Pons (tissue), 1 donor: ENCODE measurements at places on chromosomes 3 and 15.

GRCh38 chr15:80594091-80594889, 100.8 kb upstream of the ABHD17C start:
- DNase-seq, result no peak

DNA sequence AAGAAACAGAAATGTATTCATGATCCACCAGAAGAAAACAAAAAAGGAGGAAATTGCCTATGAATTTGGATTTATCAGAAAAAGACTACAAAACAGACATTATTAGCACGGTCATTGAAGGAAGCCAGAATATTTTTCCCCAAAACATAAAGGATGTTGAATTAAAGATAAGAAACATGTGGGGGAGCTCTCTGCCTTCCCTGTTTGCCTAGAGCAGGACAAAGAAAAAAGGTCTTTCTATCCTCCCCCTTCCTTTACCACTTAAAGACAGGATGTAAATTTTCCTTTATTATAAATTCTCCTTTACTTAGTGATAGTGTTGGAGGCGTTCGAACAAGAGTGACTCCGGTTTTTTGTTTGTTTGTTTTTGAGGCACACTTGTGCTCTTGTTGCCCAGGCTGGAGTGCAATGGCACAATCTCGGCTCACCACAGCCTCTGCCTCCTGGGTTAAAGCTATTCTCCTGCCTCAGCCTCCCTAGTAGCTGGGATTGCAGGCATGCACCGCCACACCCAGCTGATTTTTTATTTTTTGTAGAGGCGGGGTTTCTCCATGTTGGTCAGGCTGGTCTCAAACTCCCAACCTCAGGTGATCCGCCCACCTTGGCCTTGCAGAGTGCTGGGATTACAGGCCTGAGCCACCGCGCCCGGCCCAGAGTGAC, 14.9 kb upstream of the RPN1 start:
- DNase-seq, result no peak

DNA sequence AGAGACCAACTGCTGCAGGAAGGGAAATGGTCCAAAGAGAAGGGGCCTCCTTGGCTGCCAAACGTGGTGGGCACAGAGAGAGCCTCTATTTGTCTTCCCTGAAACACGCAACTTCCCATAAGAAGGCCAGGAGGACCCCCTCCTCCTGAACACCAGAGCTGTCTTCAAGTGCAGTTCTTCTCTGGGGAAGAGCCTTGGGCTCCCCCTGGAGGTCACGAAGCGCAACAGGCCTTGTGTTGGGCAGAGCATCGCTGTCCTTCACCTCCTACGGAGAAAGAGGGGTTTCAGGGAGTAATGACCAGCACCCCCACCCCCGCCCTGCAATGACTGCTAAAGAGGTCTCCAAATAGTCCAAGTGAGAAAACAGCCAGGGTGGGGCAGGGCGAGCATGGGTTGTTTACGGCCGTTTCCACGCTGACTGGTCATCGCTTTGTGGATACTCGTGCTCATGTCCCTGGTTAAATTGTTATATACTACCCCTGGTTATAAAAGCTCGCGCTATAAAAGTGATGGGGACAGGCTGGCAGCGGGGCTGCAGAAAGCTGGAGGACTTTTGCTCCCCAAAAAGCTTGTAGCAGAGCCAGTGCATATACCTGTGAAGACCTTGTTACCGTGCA, 397.5 kb upstream of the ATP10A start:
- peak; percentile 18 for DNase-seq

DNA sequence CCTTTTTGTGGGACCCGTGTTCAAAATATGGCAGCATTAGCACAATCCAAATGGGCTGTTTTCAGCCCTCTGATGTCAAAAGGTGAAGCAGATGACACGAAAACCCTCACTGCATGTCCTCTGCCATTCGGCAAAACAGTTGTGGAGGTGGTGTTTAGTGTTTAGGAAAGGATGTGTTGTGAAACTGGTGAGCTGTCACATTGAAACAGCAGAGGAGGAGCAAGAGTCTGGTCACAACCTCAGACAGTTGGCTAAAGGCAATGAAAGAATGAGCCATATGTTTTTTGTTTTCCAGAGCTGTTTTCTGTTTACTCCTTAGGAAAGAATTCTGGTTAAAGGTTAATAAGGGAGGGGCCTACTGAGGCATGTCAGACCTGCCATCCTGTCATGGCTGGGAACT, 140.7 kb downstream of the VPS8 start:
- no peak for DNase-seq

DNA sequence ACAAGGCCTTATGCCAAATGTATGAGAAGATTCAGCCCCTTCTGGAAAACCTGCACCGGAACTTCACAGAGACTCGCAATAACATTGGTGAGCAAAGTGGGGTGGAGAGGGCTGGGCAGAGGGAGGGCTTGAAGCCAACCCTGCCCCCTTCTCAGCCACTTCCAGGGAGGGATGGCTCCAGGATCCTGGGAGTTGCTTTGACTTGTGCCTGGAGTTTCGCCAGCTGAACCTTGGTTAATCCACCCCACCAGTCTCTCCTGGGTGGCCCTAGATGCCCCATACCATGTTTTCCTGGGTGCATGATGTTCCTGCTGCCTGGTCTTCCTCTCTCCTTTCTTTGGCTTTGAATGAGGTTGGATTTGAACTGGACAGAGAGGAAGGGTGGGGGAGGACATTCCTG, 10.8 kb downstream of the TBC1D21 start:
- DNase-seq, result no peak

- DNase-seq, result no peak
These were observed 90.5 kb downstream of the IGF1R start for GRCh38 chr15:98738689-98739401.

DNA sequence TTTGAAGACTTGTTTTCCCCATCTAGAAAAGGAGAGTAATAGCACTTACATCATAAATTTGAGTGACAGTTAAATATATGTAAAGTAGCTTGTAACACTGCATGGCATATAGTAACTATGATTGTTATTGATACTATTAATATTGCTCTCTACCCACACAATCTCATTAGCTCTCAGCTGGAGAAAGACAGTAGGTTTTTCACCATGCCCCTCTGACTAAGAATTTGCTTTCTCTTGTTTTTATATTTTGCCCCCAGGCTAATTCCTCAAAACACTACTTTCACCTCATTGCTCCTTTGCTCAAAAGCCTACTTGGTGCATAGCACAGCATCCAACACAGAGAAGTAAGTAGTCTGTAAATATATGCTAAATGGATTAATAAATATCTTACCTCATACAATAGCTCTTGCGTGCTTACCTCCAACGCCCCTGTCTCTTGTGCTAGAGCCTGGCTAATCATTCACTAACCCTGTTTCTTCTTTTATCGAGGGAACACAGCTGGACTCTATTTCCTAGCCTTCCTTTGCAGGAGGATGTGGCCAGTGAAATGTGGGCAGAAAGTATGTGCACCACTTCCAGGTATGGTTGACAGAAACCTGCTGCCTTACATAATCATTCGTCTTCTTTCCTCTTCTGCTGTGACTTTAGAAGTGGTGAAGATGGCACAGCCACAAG, 190.0 kb downstream of the PLCH1 start:
- no peak for DNase-seq

DNA sequence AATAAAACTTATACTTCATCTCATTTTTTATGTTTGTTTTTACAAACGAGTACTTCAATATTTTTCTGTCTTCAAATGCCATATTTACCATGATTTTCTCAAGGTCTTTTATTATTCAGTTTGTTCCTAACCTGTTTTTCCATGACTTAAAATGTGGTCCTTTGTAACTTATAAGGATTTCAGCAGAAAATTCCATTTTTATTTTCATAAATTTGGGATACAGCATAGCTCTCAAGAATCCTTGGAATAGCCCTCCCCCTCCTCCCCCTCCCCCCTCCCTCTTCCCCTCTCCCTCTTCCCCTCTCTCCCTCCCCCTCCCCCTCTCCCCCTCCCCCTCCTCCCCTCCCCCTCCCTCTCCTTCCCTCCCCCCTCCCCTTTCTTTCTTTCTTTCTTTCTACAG, 14.9 kb upstream of the STX19 start:
- no peak for DNase-seq

- no peak for DNase-seq
These were observed 32.5 kb upstream of the DCLK3 start for GRCh38 chr3:36796881-36797280.

DNA sequence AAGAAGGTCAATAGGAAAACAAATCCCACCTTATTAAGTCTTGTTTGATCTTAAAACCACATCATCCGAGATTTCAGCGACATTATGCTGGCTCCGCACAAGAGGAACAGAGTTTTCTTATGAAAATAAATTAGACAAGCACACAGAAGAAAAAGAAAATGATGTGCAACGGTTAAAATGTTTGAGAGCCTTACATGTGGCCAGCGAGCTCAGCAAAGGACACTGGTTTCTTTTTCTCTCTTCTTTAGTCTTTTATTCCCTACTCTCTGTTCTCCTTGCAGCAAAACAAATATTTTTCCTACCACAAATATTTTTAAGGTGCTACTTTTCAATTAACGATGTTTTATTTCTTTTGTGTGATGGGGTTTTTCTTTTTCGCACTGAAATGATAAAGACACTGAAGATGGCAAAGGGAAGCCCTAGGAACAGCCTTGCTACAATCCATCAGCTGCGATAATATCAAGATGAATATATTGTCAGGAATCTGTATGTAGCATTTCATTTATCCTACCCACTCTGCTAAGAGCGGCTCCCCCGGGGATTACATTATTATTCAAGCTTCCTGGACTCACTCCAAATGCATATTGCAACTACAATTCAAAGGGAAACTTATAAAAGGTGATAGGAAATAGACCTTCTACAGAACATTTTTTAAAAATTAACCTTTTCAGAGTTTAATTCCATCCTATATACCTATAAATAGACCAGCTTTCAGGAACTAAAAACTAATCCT, 72.9 kb downstream of the ANXA2 start:
- DNase-seq, result no peak

GRCh38 chr3:188097791-188098190, 56.2 kb upstream of the LPP start:
- DNase-seq, result peak; percentile 85

GRCh38 chr3:112032098-112032731, 2.3 kb upstream of the TMPRSS7 start:
- DNase-seq, result no peak

DNA sequence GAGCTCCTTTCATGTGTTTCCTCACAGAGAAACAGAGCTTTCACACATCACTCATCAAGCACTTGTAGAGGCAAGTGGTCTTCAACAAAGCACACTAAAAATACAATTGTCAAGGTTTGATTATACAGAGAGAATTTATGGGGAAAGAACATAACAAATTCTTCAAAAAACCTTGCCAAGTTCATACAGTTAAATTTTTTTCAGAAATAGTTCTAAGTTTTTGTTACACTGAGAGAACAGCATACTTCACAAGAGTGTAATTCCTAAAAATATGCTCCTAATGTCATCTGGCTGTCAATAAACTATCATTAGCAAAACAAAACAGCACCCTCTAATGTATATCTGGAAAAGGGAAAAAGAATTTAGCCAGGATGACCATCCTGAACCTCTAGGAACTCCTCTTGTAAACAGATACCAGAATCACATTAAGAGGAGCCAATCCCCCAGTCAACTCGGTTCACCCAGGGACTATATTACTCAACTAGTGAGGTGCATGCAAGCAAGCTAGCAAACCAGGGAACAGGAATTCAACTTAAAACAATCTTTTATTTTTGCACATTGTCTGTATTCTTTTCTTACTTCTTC, 63.3 kb downstream of the RAD18 start:
- DNase-seq, result no peak

- no peak for DNase-seq
These were observed 125.6 kb downstream of the ETFA start for GRCh38 chr15:76185716-76186115.

- no peak for DNase-seq
These were observed 1161.4 kb downstream of the OTOL1 start for GRCh38 chr3:162658003-162658402.

DNA sequence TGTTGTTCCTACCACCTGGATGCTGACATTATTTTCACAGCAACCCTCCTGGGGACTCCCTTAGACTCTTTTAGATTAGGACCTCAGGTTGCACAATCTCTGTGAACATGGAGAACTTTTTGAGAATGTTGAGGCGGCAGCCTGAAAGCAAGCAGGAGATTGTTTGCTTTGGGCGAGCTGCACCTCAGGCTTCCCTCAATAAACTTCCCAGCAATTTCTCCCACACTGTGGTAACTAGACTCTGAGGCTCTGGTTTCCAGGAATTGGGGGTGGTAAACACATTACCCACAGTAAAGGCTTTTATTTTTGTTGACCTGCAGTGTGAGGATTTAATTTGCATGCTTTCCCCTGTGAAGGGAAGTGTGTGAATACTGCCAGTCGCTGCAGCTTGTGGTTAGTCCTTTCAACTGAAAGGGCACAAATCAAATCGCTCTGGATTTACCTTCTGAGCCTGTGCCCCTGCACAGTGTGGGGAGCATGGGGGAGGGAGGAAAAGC, 35.2 kb upstream of the SIAH2 start:
- no peak for DNase-seq

GRCh38 chr15:52178765-52179164, 12.4 kb downstream of the GNB5 start:
- no peak for DNase-seq

DNA sequence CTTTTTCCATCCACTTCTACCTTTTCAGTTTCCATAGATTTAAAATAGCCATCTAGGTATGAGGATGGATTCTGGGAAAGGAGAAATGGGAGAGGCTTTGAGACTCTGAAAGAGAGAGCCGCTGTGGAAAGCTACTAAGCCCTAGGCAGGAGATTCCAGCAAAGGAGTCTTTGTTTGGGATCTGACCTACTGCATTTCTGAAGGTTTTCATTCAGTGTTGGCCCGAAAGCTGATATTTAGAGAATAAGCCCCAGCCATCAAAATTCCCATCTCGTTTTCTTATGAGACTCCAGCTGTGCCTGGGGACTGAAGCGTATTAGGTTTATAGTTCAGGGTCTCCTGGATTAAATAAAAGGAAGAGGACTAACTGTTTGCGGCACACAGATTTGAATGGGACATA, 19.5 kb downstream of the LIPH start:
- DNase-seq, result peak; percentile 60

GRCh38 chr3:128800241-128801187, 74.5 kb downstream of the RAB7A start:
- DNase-seq, result peak; percentile 93

DNA sequence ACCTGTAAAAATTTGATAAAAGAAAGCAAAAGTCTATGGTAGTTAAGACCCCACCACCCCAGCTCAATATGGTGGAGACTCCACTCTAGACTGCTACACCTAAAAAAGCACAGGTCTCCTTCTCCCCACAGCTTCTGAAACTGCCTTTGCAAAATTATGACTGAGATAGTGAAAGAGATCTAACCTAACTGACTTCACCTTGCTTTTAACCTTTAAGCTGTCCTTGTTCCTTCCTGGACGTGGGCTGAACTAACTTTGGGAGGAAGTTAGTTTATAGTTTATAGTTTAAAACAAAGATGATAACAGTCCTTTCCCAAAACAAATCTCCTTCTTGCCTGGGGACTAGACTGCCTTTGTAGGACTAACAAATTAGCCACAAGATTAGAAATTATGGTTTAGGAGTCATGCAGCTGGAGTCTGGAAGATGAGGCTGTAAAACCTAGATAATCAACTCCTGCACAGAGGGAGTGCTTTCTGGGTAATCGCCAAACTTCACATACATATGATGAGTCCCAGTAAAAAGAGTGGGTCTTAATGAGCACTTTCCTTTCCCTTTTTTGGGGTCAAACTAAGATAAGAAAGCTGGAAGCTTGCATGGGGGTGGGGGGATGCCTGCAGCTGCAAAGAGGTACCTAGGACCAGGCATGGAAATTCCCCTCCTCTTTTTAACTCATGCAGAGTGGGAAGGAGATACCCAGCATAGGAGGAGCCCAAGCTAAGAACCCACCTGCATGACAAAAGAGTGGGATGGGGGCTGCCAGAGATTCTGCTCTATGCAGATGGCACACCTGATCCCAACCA, 17.5 kb downstream of the CCR8 start:
- DNase-seq, result no peak
